ENCODE measurements at places on chromosomes 2 and 18. TPM values are rescaled to one million over a fixed set of nuclear protein-coding genes. Genes with fewer than 3 reads are reported as not detected.

Gene ERBB4
- total RNA-seq = 1.7 TPM

- no peak overlapping the region for H3K27ac ChIP-seq
- DNase-seq = no peak
- no peaks in the 10 kb centered on the region for H3K27me3 ChIP-seq
- no peak overlapping the region for H3K4me3 ChIP-seq
- peaks cover 6% of the 10 kb centered on the region for H3K36me3 ChIP-seq
Measured at GRCh38 chr18:36849288-36850006, 20.5 kb downstream of the KIAA1328 start.

Gene ADAM23
- total RNA-seq = 2.3 TPM

DNA sequence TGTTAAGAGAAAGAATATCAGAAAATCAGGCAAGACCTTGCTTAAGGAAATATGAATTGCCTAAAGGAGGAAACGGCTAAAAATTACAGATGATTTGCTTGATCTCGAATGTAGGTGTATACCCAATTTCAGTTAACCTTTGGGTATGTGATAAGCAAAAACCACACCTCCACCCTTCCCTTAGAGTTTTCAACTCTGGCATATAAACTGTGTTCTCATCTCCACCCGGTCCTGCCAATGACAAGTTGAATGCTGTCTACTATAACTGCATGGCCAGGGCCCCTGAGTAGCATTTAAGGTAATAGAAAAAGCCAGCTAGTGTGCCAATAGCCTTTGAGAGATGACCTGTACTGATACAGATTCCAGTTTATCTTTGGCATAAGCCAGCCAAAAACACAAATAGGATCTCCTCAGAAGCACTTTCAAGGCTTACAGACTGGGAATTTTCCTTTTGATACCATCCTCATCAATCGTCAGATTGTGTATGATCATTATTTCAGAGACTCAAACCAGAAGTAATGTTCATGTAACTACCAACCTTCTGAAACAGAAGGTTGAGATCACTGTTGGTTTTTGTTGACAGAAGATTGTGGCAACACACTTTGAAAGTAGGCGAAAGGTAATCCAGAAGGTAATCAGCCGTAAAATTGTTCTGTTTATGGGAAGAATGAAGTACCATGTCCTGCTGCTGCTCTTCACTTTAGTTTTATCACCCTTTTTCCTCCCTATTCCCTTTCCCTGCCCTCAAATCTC, 163.1 kb downstream of the GFPT1 start:
- H3K4me1 ChIP-seq = peaks cover 30% of the 10 kb centered on the region
- no peaks in the 10 kb centered on the region for H3K36me3 ChIP-seq
- H3K27ac ChIP-seq = peak overlapping the region; percentile 27

DNA sequence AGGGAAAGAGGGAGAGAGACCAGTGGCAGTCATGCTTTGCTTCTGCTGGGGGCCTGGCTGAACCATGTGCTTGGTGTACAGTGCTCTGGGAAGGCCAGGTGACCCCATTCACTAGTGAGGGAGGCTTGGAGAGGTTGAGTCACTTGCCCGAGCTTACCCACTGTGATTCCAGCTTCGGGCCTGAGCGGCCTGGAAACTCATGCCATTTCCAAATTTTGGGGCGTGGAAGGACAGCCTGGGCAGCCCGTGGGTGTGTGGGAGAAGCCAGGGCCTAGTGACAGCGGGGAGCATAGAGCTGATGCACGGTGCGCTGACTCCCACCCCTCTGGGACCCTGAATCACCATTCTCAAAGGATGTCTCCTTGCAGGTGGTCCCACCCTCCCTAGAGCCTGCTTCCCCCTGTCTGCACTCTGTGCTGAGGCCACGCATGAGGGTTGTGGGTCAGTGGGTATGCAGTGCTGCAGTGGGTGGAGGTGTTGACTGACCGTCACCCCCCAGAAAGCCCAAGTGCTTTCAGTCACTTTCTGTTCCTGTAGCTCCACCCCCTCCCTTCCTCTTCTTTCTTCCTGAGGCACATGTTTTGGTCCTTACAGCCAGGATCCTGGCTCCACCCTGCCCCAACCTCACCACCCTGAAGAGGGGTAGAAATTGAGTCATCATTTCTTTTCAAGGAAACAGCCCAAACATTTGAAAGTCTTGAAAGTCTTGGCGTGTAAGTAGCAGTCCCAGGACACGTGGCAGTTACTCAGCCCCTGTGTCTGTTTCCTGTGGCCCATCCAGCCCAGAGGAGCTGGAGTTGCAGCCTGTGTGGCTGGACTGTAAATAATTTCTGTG, 69.3 kb upstream of the MCFD2 start:
- no peak overlapping the region for H3K4me3 ChIP-seq
- peaks cover 8% of the 10 kb centered on the region for H3K36me3 ChIP-seq
- DNase-seq = peak; percentile 82
- H3K27me3 ChIP-seq = no peaks in the 10 kb centered on the region
- peak overlapping the region; percentile 93 for H3K27ac ChIP-seq

- no peaks in the 10 kb centered on the region for H3K36me3 ChIP-seq
- H3K27me3 ChIP-seq = peaks cover 28% of the 10 kb centered on the region
- DNase-seq = no peak
Measured at GRCh38 chr2:113278742-113279139, at the start of gene PAX8. PAX8 (minus strand) TSS chr2:113278921; CDS start chr2:113278394, 527 bp downstream.

DNA sequence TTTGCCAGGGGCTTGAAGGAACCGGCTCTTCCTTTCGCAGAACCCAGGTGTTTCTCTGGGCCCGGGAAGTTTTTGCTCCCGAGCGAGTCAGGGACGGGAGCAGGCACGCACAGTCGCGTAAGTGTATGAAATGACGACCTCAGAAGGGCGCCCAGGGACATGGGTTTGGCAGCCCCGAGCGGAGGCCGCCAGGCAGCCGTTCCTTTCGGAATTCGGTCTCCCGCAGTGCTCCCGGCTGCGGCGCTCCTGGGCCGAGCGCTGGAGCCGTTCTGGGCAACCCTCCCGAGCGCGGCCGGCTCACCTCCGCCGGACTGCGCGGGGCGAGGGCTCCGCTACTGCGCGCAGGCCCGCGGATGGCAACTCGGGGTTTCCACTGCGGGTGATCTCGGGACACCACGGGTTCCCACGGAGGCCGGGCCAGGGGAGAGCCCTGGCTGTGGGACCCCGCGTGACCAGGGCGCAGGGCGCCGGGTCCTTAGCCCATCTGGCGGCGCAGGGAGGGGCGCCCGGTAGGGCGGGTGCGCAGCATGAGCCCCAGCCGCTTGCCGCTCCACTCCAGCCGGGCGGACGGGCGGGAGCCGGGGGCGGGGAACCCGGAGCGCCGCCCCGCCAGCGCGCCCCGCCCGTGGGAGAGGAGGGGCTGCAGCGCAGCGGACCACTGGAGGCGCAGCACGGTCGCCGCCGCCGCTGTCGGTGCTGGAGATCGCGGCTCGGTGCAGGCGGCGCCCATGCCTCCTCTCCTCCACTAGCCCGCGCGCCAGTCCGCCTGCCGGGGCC, at the start of gene OSBPL6:
OSBPL6 (plus strand) TSS at position 690 of the 777 bp plus-strand sequence. CDS start 111,673 bp downstream, outside the sequence.
- H3K36me3 ChIP-seq = no peaks in the 10 kb centered on the region
- no peaks in the 10 kb centered on the region for H3K27me3 ChIP-seq
- peak within 1 kb of the TSS; percentile 90 for H3K27ac ChIP-seq
- DNase-seq = peak; percentile 90
- H3K4me3 ChIP-seq = peak within 1 kb of the TSS; percentile 96

DNA sequence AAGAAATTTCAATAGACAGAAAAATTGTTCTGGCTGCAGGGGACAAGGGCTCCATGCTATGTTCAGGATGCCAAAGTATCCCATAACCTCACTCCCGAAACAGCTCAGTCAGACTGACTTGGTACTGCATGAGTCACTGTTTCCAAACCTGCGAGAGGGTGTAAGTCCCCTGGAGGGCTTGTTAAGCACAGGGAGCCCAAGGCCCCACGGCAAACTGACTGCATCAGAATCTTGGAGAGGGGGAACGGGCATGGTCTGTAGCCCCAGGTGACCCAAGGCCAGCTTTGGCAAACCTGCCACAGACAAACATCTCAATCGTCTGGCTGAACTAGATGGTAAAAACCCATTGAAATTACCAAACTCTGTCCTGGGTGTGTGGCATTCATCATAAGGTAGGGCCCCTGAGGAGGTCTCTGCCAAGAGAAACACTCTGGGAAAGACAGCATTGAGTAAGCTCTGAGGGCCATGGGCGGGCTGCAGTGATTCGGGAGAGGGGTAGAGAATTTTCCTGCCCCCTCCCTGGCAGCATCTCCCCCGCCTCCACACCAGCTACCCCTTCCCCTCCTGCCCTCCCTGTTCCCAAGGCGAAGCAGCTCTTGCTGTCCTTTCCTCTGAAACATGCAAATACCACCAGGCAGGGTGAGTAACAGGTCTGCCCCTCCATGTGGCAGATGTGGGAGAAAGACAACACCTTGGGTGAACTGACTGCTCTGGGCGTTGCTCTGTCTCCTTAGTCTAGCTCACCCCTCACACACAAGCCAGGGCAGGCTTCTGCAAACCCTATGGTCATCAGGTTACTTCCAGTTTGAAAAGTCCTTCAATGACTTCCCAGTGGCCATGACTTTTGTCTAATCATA, 274.7 kb upstream of the SIX2 start:
- peak overlapping the region; percentile 84 for H3K27ac ChIP-seq
- peaks cover 10% of the 10 kb centered on the region for H3K4me1 ChIP-seq
- no peak overlapping the region for H3K4me3 ChIP-seq
- H3K36me3 ChIP-seq = no peaks in the 10 kb centered on the region
